ENCODE measurements at places on chromosomes 2 and 18. TPM values are rescaled to one million over a fixed set of nuclear protein-coding genes. Genes with fewer than 3 reads are reported as not detected.

The TACR1 gene
- total RNA-seq, result 0.47 TPM

The LANCL1 gene
- total RNA-seq, result 77.5 TPM

The TUBA3E gene
- not detected for total RNA-seq

The TCF23 gene
- total RNA-seq, result not detected

The NT5C1B gene
- total RNA-seq, result not detected

The MYO5B gene
- total RNA-seq, result 30.7 TPM

The DPP4 gene
- 6.4 TPM for total RNA-seq

The CHRNG gene
- total RNA-seq, result 0.16 TPM

The EVA1A gene
- 1.1 TPM for total RNA-seq

The IER3IP1 gene
- 22.1 TPM for total RNA-seq

The FBXO41 gene
- 27.0 TPM for total RNA-seq

The RTN4 gene
- total RNA-seq, result 588 TPM

The PROM2 gene
- total RNA-seq, result 1.2 TPM

The AGXT gene
- not detected for total RNA-seq

The MALL gene
- 0.94 TPM for total RNA-seq

The POTEF gene
- not detected for total RNA-seq

The PTGR3 gene
- total RNA-seq, result 11.7 TPM

The UGT1A3 gene
- total RNA-seq, result not detected

Measured in occipital lobe (tissue), 3 donors.